Right cardiac atrium (tissue), 5 donors: ENCODE measurements at places on chromosomes 6 and 20. TPM values are rescaled to one million over a fixed set of nuclear protein-coding genes. Genes with fewer than 3 reads are reported as not detected.

GRCh38 chr6:106446287-106446885, 85.9 kb downstream of the CRYBG1 start:
- no peak for DNase-seq

CST5 gene
- total RNA-seq, result not detected

SLC32A1 gene
- total RNA-seq, result not detected

GRCh38 chr6:27896398-27896796, 15.8 kb downstream of the OR2B2 start:
- no peak for DNase-seq
